ENCODE measurements at places on chromosomes 5 and 9.

- DNase-seq, result peak; percentile 49
Observed at GRCh38 chr5:31702712-31703111, 63.8 kb downstream of the PDZD2 start.

GRCh38 chr5:62082370-62082801 is 223.6 kb upstream of the KIF2A start:
- no peak for DNase-seq

DNA sequence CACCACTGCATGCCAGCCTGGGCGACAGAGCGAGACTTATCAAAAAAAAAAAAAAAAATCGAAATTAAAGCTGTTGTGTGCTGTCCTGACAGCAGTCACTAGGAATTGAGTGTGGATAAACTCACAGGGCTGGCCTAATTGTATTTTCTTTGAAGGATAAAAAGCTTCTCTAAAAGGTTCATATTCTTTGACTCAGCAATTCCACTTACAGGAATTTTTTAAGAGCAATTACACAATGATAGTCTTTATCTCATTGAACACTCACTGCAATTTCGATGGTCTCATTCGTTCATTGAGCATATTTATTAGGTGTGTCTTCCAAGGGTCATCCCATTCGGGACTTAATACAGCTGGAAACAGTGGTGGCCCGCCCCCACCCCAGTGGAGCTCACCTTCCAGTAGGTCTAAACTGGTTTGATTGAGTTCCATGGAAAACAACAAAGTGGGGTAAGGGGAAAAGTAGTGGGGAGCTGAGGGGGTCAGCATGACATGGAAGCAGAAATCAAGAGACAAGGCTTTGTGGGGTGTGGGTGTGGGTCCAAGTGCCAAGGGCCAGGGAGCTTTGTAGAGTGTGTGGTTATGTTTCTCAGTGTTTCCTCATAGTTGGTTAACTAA is 6.7 kb downstream of the CDK9 start:
- DNase-seq, result no peak

DNA sequence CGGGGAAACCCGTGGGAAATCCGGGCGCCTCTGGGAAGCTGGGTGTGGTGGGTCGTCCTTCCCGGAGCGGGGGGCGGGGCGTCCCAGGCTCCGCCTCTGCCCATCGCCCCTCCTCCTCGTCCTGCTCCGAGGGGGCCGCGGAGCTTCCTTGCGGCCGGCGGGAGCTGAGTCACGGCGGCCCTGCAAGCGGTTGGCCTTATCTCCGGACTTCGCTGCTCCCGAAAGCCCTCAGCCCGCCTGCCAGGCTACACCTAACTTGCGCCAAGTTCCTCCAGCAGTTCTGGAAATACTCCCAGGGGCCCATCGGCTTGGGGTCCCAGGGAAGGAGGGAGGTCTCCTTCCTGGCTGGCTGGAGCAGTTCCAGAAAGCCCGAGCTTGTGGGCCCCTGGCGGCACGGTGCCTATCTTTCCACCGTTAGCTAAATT is 54.1 kb upstream of the CDKN2AIPNL start:
- DNase-seq, result no peak
